Spinal cord (tissue), 10 donors: ENCODE measurements at places on chromosomes 4 and X.

DNA sequence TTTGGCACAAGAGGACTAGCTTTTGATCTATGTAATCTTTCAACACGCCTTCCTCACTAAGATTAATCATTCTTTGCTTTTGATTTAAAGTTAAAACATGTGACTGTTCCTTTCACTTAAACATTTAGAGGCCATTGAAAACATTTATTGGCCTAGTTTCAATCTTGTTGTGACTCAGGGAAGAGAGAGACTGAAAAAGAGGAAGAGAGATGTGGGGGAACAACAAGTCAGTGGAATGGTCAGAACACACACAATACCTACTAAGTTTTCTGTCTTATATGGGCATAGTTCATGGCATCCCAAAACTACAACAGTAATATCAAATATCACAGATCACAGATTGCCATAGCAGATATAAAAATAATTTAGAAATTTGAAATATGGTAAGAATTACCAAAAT, 812.9 kb upstream of the AGA start:
- DNase-seq = no peak

GRCh38 chrX:97334850-97335249, 451.1 kb downstream of the RPA4 start:
- no peak for DNase-seq

DNA sequence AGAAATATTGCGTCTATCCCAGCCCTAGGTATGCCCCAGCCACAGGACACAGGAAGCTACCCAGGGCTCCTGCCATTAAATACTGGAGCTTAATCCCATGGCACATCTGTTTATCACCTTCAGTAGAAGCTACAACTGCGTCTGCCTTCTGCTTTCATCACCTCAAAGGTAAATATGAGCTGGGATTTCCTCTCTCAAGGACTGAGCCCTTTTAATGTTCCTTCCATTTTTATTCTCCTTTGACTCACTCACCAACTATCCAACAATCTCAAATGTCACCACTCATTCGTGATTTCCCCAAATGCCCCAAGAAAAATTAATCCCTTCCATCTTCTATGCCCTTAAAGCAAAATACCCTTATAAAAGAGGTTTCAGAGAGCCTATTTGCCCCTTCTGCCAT, 1.8 kb upstream of the MID1 start:
- DNase-seq = no peak

- no peak for DNase-seq
These were observed 68.7 kb downstream of the NSD2 start for GRCh38 chr4:1939664-1940509.

DNA sequence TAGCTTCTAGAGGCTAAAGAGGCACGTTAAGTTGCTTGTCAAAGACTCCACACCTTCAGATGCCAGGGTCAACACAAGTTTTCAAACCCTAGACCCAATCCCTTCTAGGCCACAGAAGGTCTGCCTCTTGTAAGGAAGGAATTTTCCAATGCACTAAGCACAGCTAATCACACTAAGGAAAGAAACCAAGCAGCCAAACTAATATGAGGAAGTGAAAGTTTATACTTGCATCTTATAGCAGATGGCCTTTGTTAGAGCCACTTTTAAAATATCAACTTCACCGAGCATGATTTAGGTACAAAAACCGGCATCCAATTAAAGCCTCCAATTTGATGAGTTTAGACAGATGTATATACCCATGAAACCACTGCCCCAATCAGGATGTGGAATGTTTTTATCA, 9.9 kb downstream of the FHL1 start:
- DNase-seq = no peak

GRCh38 chr4:123401271-123402120, 4.9 kb downstream of the SPRY1 start:
- DNase-seq = no peak

DNA sequence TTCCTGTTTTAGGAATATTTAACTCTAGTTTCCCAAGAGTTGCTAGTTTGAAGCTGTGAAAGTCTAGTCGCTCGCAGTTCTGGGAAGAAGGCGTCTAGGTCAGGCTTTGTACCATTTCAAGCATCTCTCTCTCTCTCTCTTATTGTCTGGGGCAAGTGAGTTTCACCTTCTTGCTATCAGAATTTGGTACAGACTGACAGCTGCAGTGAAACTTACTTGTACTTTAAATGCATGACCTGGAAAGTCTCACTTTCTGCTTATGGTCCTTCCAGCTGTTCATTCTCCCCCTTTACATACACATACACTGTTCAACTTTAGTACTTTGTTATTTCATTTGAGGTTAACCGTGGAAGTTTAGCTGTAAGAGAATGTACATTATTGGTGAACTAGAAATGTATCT, 4.4 kb downstream of the FRMPD4 start:
- no peak for DNase-seq
